ENCODE measurements at places on chromosomes 7 and 10. TPM values are rescaled to one million over a fixed set of nuclear protein-coding genes. Genes with fewer than 3 reads are reported as not detected.

PILRA gene
- total RNA-seq = 0.82 TPM

CPED1 gene
- total RNA-seq = 3.3 TPM

- DNase-seq = no peak
These were observed 141.8 kb downstream of the CTTNBP2 start for GRCh38 chr7:117731455-117731854.

GRCh38 chr7:2522780-2523433 is 3.3 kb downstream of the LFNG start:
- DNase-seq = no peak

DNA sequence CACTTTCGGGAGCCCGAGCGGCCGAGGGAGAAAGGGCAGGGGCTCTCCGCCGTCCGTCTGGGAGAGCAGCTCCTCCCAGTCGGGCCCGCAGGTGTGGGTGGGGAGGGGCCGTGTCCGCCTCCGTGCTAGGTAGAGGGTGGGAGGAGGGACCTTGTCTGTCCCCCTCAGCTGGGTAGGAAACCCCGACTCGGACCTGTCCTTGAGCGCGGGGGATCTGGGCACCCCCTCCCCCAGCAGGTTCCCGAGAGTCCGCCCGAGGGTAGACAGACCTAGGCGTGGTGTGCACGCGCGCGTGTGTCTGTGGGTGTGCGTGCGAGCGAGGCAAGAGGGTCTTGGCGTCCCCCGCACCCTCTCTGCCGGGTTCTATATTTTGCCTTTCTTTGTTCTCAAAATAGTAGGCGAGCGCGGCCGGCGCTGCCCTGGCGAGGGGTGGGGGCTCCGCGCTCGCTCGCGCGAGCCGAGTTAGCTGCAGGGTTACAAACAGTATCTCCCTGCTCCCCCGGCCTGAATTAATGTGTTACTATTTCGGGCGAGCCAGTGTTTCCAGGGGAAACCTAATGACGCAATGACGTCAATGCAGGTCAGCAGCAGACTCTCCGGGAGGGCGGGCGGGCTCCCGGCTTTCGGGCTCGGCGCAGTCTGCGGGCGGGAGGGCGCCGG is 73.9 kb upstream of the LEP start:
- DNase-seq = peak; percentile 78

- DNase-seq = no peak
These were observed 1.7 kb downstream of the ESYT2 start for GRCh38 chr7:158827411-158828132.

DNA sequence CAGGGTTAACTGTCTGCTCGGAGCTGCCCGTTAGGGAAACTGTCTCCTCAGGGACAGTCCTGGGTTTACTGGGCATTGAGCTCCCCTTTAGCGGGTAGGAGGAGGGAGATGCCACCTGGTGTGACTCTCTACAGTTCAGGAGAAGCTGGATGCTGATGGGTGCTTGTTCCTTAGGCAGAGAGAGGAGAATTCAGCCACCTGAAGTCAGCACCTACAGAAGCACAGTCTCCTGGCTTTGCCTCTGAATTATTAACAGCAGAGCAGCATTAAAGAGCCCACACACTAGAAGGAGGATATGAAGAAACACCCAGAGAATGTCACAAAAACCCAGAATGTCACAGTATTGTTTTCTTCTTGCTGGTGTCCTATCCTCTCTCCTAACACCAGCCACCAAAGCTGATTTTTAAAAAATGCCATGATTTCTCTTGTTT is 696 bp downstream of the GIMAP4 start:
- DNase-seq = no peak

DNA sequence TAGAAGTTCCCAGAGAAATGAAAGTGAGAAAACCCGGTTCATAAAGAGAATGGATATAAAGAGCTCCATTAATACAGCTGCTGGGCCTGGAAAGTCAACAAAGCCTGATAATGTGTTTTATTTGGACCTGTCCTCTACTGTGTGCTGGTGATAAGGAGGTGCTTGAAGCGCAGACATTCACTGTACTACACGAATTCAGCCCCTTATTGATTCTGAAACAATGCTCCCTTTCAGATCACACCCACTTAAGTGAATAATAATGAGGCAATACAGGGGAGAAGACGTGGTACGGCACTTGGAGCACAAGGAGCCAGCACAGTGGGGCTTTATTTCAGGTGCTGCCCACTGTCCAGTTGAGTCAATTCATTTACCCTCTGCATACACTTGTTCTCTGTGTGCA is 260.8 kb downstream of the FGFR2 start:
- no peak for DNase-seq

- peak; percentile 28 for DNase-seq
These were observed 563 bp upstream of the JMJD1C start for GRCh38 chr10:63466144-63466935.

DNA sequence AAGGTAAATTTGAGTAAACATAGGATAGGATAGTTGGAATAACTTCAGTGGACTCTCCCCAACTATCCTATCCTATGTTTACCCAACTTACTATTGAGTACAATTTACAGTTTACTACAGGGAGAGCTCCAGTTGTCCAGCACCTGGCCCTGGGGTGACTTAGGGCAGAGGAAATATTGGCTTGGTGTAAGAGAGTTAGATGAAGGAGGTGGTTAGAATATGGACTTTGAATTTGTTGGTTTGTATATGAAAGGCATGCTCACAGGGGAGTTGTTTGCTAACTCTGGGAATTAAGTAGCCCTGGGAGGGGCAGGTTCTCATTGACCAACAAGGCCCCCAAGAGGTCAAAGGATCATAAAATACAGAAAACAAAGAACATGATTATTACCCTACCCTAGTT is 497.7 kb downstream of the ARL4A start:
- no peak for DNase-seq

CYP2C19 gene
- total RNA-seq = 0.41 TPM

DNA sequence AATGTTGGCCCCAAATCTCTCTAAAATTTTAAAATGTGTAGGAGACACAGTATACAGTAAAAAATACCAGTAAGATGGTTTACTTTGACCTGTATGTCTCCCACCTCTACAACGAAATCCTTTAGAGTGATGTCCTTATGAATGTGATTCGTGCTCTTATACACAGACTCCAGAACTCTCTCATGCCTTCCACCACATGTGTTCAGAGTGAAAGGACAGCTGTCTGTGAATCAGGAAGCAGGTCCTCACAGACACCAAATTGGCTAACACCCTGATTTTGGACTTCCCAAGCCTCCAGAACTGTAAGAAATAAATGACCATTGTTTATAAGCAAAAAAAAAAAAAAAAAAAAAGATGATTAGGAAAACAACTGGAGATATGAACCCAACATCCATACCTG is 35.2 kb downstream of the RNF133 start:
- no peak for DNase-seq

GRCh38 chr7:30778255-30779025 is 7.2 kb downstream of the MINDY4 start:
- peak; percentile 33 for DNase-seq

GNAI1 gene
- total RNA-seq = 152 TPM

GRCh38 chr7:44216521-44217222 is 15.9 kb downstream of the YKT6 start:
- DNase-seq = no peak

GRCh38 chr10:119190954-119191785 is 12.6 kb upstream of the PRDX3 start:
- DNase-seq = no peak

DNA sequence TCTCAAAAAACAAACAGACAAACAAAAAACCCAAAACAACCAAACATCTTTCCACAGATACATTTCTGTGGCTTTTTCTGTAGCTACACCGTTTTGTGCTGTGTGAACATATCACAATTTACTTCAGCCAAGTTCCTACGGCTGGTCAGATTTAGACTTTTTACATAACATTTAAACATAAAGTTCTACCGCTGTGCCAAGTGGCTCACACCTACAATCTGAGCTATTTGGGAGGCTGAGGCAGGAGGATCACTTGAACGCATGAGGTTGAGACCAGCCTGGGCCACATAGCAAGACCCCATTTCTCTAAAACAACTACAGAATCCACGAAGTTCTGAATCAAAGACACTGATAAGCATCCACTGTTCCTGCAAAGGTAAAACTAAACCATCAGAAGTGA is 30.3 kb downstream of the DAGLB start:
- DNase-seq = no peak

- DNase-seq = peak; percentile 27
These were observed 225.0 kb downstream of the CELF2 start for GRCh38 chr10:11242443-11243387.

- DNase-seq = no peak
These were observed 79.1 kb downstream of the PALS2 start for GRCh38 chr7:24652251-24652939.

DNA sequence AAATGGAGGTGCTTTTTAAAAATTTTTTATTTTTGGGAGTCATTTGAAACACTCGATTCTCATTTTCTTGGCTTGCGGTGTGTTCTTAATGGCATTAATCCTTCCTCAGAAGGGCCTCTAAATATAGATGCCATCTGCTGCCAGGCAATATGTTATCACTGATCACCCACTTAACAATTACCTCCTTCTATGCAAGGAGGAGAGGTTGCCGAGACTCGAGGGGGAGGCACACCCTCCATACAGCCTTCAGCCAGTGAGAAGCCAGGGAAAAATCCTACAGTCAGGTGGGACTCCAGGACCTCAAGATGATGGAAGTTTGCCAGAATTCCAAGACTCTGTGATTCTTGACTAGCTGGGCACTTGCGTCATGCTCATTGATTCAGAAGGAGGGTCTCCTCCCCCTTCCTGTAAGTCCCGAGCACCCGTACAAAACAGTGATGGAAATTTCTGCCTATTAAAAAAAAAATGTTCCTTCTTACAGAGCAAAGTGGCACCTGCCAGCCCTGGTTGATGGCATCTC is 574.5 kb downstream of the TYW1 start:
- no peak for DNase-seq

DNA sequence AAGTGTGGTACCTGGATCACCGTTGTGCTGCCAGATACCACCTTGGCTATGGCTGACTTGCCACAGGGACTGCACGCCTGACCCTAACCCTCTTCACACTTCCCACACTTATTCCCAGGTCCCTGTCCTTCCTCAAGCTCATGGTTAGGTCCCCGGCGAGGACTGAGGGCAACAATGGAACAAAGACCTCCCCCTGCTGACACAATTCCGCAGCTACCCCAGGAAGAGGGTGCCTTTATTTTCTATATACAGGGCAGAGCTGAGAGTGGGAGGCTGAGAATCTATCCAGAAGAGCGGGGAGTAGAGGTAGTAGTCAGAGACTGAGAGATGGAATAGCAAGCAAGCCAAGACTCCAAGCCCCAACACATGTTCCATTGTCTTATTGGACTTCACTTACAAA is 118.1 kb upstream of the SEM1 start:
- no peak for DNase-seq

ICA1 gene
- 42.4 TPM for total RNA-seq
